Ovary (tissue), 10 donors: ENCODE measurements at places on chromosomes 6 and 20. TPM values are rescaled to one million over a fixed set of nuclear protein-coding genes. Genes with fewer than 3 reads are reported as not detected.

PAK5 gene
- 0.46 TPM for total RNA-seq

COL19A1 gene
- total RNA-seq, result 0.23 TPM

C6orf118 gene
- total RNA-seq, result 0.72 TPM

TSPO2 gene
- not detected for total RNA-seq

WFDC2 gene
- 17.5 TPM for total RNA-seq

SH3BGRL2 gene
- total RNA-seq, result 19.0 TPM

LY6G6F gene
- not detected for total RNA-seq

MMP24 gene
- 1.2 TPM for total RNA-seq

HLA-DRB5 gene
- total RNA-seq, result 16.5 TPM

RRP36 gene
- total RNA-seq, result 41.8 TPM

GRCh38 chr6:28607990-28608389 lies 82.3 kb downstream of the GPX5 start:
- DNase-seq, result no peak

DNA sequence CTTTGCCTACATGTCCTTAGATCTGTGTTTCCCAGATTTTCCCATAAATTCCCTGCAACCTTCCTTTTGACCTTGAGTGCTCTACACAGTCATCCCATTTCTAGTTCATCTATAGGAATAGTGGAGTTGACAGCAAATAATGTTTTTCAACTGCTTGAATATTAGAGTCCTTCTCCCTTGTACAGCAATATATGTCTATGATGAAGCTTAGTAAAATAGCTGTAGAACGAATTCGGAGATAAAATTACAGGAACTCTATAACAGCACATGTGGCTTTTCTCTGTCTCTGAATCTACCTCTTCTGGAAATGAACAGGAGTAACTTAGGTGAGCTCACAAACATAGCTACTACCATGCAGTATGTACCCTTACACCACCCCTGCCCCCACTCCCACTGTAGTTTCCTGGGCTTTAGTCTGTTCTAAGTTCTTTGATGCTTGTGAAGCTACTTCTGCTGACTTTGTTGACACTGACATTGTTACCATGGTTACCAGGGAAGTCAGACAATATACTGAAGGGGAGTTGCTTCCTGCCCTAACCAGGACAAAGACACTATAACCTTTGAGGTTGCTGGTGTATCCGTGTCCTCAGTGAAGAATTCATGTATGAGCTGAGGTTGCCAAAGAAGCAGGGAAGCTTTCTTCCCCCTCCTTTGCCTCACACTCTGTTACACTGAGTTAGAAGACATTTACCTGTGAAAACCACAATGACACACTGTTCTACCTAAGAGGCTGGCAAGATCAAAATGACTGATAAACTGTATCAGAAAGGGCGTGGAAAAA lies 35.8 kb upstream of the SHLD1 start:
- no peak for DNase-seq

DNA sequence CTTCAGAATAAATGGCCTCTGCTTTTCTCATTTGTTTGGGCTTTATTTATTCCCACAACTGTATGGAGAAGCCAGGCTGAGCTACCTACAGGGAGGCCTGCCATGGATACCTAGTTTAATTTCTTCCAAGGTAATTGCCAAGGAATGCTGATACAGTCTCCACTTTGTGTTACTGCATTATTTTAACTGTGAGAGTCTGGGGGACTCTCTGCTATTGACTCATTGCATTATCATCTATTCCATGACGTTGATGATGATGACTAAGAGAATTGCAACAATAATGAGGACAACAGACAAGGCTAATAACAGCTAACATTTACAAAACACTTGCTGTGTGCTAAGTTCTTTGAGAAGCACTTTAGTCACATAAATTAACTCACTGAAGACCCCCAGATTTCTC lies 88.3 kb upstream of the COL21A1 start:
- DNase-seq, result no peak

DNA sequence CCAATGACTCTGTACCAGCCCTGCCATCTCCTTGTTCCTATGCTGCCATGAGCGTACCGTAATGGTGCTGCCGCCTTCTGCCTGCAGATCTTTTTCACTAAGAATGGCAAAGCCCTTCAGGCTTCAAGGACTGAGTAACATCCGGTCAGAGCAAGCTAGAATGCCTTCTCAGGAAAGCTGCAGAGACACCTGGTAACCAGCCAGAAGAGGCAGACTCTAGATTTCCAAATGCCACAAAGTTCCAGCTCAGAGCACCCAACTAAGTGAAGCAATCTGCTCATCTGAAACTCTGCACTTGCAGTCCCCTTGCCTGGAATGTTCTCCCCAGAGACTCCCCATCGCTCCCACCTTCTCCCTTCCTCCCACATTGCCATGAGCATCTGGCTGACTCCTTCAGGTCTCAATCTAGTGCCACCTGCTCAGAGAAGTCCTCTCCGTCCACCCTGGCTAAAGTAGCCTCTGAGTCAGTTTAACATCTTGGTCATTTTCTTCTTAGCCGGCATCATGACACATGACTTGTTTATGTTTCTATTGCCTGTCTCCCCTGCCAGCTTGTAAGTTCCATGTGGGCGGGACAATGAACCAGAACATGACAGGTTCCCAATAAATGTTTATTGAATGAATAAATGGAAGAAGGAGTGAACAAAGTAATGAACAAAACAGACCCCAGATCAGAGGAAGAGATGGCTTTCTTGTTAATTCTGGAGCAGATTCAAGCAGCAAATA lies 6.9 kb upstream of the OCSTAMP start:
- no peak for DNase-seq

DNA sequence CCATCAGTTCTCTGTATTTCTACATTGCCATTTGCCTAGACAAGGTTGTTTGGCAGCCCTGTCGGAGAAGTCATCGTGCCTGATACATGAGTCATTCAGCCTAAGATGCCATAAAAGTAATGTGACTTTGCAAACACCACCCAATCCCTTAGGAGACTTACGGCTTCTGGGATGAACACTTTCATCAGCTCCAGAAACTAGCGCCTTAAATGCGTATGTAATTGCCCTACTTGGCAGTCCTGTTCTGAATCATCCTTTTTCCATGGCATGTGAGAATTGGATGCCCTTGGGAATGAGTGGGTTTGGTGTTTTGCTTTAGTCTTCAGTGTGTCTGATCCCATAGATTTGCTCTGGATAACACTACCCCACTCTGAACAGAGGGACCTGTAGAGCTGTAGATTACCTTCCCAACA lies 158.5 kb downstream of the SASH1 start:
- no peak for DNase-seq

DNA sequence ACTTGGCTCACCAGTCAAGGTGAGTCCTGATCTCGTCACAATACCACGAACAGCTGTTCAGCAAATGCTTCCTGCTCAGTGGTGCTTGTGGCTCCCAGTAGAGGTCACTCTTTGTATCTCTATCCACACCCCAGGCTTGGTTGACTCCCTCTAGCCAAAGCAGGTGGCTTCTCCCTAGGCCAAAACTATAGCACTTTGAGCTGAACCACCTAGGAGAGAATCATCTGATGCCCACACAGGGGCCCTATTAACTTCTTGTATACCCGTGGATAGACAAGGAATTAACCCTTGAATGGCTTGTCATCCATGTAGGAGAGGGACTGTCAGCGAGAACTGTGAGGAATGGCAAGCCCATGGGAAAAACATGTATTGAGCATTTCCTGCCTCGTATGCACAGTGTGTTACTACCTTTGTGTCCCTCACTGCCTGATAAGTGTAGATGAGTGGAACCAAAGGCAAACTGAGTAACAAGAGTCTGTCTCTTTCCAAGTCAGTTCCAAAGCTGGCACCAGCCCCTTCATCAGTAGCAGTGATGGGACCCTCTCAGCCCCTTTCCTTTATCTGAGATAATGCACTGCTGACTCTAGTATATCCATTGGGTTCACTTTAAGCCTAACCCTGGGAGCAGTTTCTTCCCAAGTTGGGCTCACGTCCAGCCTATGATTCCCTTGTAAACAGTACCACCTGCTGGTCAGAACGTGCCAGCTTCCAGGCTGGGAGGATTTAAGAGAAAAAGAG lies 42.5 kb downstream of the EIF2S2 start:
- DNase-seq, result peak; percentile 85

DNA sequence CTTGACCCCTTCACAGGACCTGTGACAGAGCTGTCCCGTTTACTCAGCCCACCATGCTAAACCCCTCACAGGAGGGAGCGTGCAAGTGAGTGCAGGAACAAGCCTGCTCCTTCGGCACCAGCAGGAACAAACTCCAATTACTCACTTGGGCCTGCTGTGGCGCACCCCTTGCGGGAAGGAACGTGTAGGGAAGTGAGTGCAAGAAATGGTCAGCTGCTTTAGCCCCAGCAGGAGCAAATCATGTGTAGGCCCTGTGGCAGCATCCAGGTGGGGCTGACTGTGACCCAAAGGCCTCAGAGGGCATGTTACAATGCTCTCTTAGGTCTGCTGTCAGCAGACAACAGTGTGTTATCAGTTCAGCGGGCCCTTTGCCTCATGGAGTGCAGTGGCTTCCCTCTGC lies 574.4 kb downstream of the PRKN start:
- DNase-seq, result no peak

DNA sequence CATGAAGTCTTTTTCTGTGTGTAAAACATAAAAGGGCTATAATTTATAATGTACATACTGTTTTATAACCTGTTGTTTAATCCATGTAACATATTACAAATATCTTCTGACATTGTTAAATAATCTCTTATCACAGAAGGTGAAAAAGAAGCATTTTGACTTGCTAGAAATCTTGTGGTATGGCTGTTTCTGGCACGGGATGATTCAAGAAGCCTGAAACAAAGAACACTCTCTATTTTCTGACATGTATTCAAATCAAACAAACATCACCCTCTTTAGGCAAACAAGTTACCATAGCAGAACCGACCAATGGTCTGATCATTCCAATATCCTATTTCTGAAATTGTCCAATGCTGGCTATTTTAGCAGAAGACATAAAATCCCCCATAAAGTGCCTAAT lies 55.4 kb downstream of the HS3ST5 start:
- no peak for DNase-seq

GRCh38 chr6:16157492-16157891 lies 28.6 kb downstream of the MYLIP start:
- no peak for DNase-seq

DNA sequence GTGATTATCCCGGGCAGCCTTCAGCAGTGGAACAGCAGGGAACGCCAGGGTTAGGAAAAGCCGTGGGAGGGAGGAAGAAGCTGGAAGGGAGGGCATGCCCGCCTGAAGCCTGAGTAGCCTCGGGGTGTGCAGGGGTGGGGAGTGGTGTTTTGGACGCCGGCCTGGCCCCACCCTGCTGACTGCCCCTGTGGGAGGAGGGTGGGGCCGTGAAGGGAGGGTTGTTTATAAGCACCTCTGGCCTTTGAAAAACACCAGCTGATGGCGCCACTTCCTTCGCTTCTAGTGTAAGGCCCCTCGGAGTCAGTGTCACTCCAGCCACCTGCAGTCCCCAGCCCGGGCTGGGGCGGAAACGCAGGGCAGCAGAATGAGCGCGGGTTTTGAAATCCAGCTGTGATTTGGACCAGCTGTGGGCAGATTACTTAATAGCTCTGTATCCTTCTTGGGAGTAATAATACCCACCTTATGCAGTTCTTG lies 52.8 kb upstream of the BMP6 start:
- DNase-seq, result peak; percentile 37

GRCh38 chr6:67411036-67411435 lies 1224.0 kb upstream of the ADGRB3 start:
- DNase-seq, result no peak

DNA sequence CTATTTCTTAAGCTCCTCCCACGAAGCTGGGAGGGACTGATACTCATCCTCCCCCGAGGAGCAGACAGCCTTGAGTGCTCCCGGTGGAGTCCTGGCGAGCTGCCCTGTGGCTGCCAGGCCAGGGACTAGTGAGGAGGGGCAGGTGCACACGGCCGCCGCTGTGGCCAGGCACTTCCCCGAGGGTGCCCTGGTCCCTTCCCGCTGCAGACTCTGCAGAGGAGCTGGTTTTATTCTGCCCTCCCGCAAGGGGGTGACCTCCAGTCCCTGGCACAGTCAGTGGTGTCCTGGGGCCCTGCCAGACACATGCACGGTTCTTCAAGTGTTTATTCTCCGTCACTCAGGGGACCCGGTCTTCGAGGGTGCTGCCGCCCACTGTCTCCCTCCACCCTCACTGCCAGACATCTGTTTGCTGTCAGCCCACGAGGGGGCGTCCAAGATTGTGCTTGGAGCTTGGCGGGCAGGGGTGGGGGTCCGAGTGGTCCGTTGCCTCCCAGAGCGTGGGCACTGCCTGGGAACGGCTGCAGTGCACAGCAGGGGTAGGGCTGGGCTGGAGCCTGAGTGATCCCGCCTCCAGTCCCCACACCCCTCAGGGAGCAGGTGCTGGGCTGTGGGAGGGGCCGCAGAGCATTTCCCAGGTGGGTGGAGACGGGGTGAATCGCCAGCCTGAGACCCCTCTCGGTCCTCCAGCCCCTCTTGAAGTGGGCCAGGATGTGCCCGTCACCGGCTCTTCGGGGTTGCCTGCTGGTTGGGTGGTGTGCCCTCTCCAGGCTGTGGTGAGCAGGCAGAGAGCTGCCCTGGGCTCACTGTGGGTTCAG lies 3.1 kb upstream of the CABLES2 start:
- DNase-seq, result peak; percentile 76

GRCh38 chr6:3305831-3306230 lies 47.1 kb downstream of the PSMG4 start:
- DNase-seq, result no peak

- DNase-seq, result no peak
These were observed 3.4 kb downstream of the THEMIS start for GRCh38 chr6:127897484-127897883.

DNA sequence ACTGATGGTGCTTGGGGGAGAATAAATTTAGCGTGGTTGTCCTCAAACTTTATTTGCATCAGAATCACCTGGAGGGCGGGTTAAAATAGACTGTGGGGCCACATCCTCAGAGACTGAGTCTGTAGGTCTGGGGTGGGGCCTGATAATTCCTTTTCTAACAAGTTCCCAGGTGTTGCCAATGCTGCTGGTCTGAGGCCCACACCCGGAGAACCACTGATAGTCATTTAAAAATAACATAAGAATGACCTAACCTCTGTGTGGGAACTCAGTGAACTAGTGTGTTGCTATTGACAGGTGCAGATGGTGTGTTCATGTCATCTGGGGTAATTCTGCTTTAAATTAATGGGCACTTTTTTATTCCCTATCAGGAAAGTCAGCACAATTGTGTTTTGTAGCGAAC lies 64.8 kb downstream of the RTN4IP1 start:
- no peak for DNase-seq

DNA sequence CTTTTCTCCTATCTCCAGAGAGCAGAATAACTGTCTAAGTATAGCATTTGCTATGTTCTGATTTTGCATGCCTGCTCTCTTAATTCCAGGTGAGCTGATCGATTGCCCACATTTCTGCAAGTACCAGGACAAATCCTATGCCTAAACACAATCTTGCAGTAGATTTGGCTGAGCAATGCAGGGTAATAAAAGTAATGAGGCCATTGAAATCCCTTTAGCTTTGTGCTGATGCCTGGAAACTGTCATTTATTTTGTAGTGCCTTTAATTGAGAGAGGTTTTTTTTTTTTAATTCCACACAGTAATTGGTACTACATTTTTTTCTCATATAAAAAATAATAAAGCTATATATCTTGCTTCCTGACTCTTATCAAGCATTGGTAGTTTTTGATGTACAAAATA lies 252.3 kb downstream of the NKAIN2 start:
- no peak for DNase-seq

GRCh38 chr6:80210618-80211017 lies 104.1 kb downstream of the BCKDHB start:
- no peak for DNase-seq
